ENCODE measurements at places on chromosomes 12 and 14.

GRCh38 chr12:94563286-94563685, 87.1 kb downstream of the TMCC3 start:
- DNase-seq: no peak

DNA sequence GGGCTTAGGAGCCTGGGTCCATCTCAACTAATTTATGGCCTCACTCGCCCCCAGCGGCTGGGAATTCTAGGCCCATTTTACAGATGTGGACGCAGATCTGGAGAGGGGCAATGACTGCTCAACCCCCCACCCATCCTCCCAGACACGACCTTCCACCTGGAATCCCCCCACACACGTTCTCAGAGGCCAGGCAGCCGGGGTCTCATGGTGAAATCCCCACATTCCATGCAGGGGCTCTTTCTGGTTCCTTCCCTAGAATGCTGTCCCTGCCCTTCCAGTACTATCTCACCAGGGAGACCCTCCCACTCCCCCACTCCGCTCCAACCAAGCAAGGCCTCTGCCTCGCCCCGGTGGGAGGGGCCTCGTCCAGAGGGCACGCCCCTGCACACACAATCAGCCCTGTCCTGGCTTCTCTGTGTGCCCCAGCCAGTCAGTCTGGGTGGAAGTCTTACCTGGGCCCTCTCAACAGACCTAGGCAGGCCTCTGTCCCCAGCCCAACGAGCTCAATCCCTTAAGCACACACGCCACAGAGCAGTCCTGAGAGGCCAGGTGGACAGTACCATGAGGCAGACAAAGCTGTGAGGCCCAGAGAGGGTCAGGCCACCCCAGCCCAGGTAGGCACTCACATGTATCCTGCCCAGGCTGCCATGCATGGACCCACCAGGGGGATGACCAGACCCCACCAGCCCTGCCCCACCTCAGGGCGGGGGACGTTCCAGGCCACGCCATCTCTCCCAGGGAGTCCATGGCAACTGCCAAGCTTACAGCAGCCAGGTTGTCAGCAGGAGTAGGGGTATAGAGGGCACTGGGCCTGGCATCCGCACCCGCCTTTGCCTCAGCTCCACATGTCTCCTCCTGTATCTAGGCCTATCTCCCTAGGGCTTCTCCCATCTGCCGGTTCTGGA, 1.3 kb upstream of the ANKRD9 start:
- DNase-seq: no peak

GRCh38 chr12:2489275-2489674, 305.5 kb upstream of the FKBP4 start:
- DNase-seq: no peak

- DNase-seq: no peak
Measured at GRCh38 chr12:6375269-6376078, at the start of gene SCNN1A. Gene SCNN1A, minus strand, starts transcription at chr12:6375563. Its CDS starts 780 bp downstream, at chr12:6374783.

GRCh38 chr12:24679126-24679525, 269.8 kb downstream of the BCAT1 start:
- no peak for DNase-seq

GRCh38 chr14:70472253-70473159, 20.5 kb downstream of the ADAM21 start:
- no peak for DNase-seq

GRCh38 chr12:79547735-79548609, 142.8 kb downstream of the PAWR start:
- peak; percentile 34 for DNase-seq

DNA sequence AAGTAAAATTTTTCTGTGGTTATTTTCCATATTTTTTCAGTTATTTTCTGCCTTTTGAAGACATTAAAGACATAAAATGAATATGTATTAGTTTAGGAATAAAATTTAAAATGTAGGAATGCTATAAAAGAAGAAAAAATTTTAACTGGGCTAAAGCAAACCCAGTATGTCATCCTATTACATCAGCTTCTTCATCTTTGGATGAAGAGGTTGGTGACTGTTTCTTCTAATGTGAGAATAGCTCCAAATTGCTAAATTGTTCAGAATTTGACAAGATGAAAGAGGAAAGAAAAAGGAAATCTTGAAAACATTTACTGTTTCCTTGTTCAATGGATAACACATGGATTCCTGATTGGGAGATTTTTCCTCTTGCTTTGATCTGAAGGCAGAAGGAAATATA, 52.7 kb upstream of the PZP start:
- DNase-seq: no peak

DNA sequence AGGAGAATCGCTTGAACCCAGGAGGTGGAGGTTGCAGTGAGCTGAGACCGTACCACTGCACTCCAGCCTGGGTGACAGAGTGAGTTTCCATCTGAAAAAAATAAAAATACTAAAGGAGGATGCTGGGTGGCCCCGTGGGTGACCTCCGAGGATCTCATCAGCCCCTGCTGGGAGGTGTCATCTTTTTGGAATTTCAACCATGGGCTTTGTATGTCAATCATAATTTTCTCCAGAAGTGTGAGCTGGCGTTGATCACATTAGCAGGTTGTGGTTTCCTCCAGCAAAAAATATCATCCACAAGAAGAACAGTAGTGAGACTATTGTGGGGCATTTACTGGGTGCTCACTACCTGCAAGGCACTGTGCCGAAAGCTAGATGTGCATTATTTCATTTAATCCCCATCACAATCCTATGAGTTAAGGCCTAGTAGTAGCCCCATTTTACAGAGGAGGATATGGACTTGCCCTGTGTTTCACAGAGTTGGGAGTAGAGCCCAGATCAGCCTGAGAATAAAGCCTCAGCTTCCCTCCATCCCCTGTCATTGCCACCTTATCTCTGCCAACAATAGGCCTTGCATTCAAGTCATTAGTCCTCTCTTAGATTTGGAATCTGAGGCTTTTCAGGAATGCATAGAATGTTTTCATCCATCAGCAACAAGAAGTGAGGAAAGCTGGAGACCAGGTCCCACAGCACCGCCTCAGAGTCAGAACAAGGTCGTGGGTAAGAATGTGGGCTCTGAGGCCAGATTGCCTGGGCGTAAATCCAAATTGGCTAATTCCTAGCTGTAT, 39.8 kb downstream of the SVOP start:
- DNase-seq: no peak

- DNase-seq: peak; percentile 50
Measured at GRCh38 chr14:94337274-94337673, 14.1 kb upstream of the SERPINA6 start.

DNA sequence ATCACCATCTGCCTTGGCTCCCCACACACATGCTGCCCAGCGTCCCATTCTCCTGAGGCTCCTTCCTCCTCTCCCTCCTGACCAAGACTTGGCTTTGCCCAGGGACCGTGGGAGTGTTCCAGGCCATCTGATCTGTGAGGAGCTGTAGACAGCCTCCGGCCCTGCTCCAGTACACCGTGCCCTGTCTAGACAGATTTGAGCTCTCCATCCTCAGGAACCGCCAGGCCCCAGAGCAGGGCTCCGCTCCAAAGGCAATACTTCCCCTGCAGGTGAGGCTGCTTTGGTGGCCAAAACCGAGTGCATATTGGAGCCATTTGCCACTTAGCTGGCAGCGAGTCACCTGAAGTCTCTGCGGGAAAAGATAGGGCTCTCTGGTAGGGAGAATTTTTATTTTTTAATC, 147.4 kb downstream of the ANO2 start:
- no peak for DNase-seq

- DNase-seq: no peak
Measured at GRCh38 chr14:95915330-95915729, 38.7 kb downstream of the TUNAR start.

- DNase-seq: peak; percentile 69
Measured at GRCh38 chr14:97177016-97177415, 379.8 kb downstream of the VRK1 start.

- DNase-seq: no peak
Measured at GRCh38 chr12:15538881-15539280, 216.6 kb downstream of the PTPRO start.

GRCh38 chr12:114670291-114670980, 13.5 kb downstream of the TBX3 start:
- DNase-seq: no peak

DNA sequence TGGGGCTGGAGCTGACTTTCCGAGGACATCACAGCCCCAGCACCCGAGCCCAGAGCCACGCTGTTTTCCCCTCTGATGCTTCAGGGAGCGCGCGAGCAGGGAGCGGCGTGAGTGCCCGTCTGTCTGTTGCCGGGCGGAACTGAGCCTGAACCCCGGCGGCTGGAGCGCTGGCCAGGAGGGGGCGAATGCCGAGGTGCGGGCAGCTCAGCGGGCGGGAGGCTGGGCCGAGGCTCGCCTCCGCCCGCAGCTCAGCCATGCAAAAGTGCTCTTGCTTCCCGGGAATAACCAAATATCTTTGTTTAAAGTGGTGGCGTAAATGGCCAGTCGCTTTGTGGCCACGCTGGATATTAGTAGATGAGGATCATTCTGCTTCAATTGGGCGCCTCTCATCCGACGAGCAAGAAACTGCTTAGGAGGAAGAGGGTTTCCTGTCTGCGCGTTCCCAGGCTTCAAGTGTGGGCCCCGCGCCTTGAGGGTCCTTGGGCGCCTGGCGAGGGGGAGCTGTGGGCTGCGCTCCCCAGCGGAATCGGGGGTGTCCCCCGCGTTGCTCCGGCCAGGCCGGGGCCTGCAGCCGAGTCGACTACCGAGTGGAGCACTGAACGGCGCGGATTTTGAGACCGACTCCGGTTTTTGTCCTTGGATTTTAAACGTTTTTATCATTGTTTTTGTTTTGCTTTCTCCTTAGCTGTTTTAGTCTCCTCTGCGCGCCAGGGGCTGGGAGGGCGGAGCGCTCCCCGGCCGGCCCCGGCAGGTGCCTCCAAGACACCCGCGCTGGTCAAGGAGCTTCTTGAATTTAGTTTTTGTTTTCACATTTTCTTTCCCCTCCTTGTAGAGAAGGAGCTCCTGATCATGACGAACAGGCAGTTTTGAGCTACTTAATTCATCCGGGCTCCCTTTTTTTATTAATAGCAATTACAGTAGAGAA, 831 bp upstream of the NKX2-1 start:
- peak; percentile 7 for DNase-seq

DNA sequence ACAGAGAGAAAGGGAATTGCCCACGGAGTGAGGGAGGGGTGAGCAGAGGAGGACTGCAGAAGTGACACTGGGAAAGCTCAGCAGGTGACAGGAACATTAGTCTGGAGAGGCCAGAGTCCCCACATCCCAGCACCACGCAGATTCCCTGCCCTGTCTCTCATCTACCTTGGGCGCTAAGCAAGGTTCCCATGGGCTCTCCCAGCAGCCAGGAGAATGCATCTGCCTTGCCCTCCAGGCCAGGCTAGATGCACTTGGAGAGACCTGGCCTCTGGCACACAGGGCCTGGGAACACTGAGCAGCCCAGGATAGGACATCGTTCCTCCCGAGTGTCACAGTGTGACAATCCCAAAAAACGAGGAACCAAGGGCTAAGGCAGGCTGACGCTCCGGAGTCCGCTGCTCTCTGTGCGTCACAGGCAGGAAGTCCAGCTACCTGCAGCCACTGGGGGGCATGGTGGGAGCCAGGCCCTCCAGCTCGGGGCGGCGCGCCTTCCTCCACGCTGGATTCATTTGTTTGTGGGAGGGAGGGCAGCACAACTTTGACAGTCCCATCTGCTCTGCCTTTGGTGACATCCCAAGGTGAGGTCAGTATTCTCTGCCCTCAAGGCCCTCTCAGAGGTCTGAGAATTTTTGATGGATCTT, 5.4 kb upstream of the NGB start:
- no peak for DNase-seq

DNA sequence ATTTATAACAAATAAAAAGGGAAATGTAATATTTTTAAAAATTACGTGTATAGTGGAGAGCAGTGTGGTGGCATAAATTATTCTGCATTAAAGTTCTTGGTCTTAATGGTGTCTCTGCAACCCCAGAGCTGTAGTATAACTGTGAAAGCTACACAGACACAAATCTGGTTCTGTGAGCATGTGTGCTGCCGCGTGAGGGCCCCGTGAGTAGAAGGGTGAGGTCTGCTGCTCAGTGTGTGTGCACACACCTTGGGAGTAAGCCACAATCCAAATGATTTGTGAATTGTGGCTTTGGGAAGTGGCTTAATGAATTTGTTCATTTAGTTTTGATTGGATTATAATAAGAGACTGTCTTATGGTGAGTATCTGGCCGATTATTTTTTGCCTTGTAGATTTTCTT, 16.8 kb downstream of the PELI2 start:
- no peak for DNase-seq

DNA sequence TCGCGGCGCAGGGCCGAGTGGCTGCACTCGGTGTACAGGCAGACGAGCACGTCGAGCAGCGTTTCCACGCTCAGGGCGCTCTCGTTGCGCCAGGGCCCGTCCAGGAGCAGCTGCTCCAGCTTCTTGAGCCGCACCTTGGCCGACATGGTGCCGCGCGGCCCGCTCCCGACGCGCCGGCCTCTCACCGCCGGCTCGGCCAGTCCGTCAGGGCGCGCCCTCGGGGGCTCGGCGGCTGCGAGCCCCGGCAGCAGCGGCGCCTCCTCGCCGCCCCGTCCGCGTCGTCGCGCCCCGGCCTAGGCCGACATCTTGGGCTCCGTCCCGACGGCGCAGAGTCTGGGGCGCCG, 349 bp downstream of the CDC42BPB start:
- DNase-seq: no peak

GRCh38 chr14:20376071-20376588, 32.7 kb downstream of the PARP2 start:
- DNase-seq: no peak

GRCh38 chr14:55578511-55578910, 1.5 kb upstream of the KTN1 start:
- no peak for DNase-seq

GRCh38 chr12:123336530-123336929, 28.1 kb downstream of the SBNO1 start:
- no peak for DNase-seq

GRCh38 chr12:39062266-39062996, 157.0 kb upstream of the CPNE8 start:
- no peak for DNase-seq

GRCh38 chr14:70086685-70087379, 101.9 kb downstream of the SLC8A3 start:
- DNase-seq: peak; percentile 23

DNA sequence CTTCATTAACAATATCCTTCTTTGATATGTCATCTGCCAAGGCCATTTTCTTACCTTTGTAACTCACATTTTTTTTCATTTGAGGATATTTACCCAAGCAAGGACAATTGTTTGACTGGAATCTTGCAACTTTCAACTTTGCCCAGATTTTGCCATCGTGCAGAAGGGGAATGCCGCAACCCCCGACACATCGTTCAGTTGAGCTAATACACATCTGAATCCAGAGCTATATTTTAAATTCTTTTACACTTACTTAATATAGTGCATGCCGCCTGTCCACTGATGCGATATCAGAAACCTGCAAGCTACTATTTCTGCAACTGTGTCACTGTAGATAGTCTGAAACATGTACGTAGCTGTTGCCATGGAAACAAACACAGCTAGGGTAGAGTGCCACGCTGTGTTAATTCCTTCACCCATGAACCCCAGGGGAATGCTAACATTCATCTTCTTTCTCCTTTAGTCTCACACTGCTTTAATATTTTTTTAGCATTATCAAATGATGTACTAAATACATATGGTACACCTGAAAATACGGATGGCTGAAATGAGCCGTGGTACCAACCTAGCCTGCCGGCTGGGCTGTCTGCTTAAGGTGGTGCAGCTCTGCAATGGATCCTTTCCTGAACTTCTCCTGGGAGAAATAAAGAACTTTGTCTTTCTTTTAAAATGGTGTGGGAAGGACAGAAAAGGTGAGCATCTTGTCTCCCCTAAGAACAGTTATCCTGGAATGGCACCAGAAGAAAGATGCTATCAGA, 77.0 kb upstream of the FOXN3 start:
- no peak for DNase-seq
